ENCODE measurements at places on chromosomes 2 and 18.
A peak's percentile ranks its signal among the peaks of the same experiment; 100 is the strongest.

GRCh38 chr2:190831941-190832340 is 48.7 kb upstream of the GLS start:
- DNase-seq = no peak

DNA sequence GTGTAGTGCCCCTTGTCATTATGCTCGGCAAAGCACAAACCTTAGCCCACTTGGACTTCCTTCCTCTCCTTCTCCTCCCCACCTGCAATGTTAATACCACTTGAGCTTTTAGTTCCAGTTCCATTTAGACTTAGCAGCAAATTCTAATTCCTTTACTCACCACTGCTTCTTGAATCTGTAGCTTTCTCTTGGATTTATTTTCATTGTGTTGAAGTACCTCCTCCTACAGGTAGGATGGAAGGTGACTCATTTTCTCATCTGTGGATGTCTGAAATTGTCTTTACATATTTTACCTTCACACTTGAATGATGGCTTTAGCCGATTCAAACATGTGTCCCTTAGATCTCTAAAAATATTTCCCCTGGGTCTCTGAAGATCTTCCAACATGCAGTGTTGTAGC is 32.8 kb upstream of the BIN1 start:
- DNase-seq = no peak

GRCh38 chr2:215414674-215415073 is 21.2 kb downstream of the FN1 start:
- no peak for DNase-seq

DNA sequence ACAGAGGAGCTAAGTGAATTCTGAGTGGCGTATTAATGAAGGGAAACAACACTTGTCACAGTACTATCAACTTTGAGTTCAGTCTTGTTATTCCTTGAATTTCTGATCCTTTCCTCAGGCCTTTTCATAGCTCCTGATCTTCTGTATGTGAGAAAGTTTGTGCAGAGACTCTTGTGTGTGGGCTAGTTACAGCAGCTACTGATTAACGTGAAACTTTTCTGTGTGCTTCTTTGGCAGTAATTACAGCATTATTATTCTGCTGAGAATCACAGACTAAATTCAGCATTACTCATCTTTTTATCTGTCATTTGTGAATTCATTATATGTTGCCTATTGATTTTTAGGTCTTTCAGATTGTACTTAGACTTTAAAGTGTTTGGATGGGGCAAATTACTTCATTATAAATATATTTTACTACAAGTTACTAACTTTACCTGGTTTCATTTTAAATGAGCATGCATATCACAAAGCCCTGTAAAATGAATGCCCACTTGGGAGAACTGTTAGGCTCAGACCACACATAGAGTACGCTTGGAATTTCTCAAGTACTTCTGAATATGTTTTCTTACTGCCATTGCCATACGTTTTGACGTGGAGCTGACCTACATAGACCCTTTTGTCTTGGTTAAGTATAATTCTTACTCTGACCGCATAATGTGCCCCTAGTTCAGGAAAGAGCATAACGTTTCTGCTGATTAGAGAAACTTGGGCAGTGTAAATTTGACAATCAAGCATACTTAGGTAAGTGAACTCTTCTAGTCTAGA is 36.2 kb downstream of the CREB1 start:
- no peak for DNase-seq

DNA sequence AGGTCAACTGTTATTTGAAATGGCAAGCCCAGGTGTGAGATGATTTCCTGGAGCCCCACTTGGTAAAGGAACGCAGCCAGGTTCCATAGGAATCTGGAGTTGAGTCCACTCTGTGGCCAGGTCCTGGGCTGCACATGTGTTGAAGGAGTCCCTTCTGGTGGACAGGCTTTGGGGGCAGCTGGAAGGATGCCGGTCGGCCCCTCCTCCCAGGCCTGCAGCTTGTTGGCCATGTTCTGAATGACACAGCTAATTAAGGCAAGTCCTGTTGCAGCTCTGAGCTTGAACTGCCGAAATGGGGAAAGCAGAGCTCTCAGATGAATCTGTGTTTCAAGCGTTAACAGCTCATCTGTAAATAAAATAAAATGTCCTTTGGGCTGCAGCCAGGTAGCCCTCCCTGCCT is 23.8 kb downstream of the EN1 start:
- no peak for DNase-seq

GRCh38 chr18:48884306-48884705 is 66.5 kb downstream of the SMAD7 start:
- DNase-seq = no peak

DNA sequence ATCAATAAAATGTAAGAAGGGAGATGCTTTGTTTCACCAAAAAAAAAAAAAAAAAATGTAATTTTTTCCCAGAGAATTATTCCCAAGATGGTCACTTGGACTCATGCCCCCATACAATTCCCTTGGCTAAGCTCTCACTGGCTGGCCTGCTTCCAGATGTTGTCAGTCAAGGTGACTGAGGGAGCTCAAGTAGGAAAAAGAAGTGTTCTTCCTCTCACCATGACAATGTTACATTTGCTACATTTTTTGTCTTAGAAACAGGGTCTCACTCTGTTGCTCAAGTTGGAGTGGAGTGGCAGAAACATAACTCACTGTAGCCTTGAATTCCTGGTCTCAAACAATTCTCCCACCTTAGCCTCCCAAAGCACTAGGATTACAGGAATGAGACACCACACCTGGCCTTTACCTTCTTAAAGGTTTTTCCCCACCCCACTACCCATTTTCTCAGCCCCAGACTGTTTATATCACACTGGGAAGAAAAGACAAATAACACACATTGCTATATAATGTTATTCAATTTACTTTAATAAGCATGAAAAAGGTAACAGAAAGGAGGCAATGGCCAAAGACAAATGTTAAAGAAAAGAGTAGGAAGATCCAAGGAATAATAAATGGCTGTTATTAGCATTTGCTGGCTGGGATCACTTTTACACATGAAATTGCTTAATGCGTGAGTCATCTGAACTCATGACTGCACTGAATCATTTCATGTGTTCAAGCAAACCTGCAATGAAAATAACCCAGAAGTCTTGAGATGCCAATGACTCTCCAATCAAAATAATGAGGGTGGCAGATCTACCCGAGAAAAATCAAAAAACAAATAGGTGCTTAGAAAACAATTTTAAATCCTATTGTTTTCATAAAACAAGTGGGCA is 45.2 kb downstream of the ACVR1 start:
- no peak for DNase-seq

GRCh38 chr2:205678541-205679142 is 3.7 kb upstream of the NRP2 start:
- DNase-seq = no peak

GRCh38 chr2:176582990-176583481 is 313.8 kb downstream of the MTX2 start:
- no peak for DNase-seq

GRCh38 chr2:185208261-185208660 is 530.3 kb upstream of the FSIP2 start:
- no peak for DNase-seq

DNA sequence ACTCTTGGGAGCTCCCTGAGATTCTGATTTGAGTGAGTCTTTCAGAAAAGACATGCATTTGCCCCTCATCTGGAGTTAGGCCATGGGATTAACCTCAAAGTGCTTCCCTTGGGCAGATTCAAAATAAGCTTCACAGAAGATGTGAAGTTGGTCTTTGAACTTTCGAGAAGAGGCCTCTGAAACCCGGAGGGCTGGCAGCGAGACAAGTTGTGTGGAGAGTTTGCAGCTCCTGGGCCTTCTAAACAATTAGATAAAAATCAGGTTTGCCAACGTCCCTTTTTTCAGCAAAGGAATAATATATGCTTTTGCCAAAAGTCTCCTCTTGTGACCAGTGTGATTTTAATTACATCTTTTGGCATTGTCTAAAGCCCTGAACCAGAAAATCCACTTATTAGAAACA is 489.7 kb downstream of the SOX11 start:
- no peak for DNase-seq

DNA sequence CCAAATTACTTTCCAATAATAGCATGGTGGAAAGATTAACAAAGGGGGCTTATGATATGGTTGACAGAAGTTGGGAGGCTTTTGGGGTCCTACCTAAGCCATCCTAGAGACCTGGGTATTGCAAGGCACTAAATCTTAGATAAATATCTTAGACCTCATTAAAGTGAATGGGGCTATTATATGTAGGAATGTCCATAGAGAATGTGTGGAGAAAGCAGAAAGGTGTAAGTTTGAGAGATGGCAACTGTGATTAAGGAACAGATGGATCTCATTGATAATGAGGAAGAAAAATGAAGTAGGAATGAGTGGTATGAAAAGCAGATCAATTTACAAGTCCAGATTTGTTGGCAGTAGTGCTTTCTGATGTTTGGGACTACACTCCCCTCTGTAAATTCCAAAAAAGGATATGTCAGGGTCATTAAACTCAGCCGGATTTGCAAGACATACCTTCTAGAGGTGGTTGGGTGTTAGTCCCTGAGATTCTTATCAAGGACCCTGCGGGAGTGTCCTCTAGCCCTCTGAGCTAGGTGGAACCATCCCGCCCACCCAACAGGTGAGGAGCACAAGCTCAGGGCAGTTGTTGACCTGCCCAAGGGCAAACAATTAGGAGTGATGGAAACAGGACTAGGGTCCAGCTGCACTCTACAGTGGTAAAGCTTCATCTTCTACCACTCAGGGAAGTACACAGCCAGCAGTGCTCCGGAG is 12.1 kb downstream of the TCF7L1 start:
- DNase-seq = no peak

DNA sequence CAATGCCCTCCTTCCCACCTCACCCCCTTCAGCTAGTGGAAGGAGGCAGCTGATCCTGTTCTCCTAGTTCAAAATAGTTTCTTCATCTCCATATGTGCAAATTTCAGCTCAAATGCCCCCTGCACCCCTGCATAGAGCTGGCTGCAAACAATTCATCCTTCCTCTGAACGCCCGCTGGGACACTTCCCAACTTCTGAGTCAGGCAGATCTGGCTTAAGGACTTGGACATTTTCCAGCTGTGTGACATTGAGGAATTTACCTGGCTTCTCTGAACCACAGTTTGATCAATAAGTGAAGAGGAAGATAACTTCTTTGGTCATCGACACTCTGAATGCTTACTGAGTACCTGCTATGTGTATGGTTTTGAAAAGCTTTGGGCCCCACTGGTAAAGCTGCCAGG is 23.5 kb downstream of the PTGR3 start:
- DNase-seq = no peak

GRCh38 chr2:73931531-73932500 is 5.1 kb downstream of the DGUOK start:
- DNase-seq = peak; percentile 38

- no peak for DNase-seq
Measured at GRCh38 chr2:41711736-41712135, 336.1 kb upstream of the PKDCC start.

GRCh38 chr18:75016025-75016717 is 192.8 kb downstream of the PTGR3 start:
- DNase-seq = no peak

GRCh38 chr18:50662775-50663383 is 103.0 kb downstream of the MAPK4 start:
- DNase-seq = no peak

DNA sequence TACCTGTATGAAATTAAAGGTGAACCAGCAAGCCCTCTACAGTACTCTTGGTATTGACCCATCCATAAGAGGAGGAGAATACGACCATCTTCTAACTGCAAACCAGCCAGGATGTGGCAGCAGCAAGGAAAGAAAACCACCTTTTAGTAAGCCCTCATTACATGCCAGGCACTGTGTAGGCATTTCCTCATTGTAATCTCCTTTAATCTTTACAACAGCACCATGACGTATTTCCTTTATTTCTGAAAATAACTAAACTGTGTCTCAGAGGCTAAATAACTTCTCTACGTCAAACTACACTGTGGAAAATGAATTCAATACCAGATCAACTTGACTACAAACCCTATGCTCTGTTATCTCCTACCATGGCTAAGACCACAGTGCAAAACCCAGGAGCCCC is 18.2 kb downstream of the WDR35 start:
- DNase-seq = no peak

DNA sequence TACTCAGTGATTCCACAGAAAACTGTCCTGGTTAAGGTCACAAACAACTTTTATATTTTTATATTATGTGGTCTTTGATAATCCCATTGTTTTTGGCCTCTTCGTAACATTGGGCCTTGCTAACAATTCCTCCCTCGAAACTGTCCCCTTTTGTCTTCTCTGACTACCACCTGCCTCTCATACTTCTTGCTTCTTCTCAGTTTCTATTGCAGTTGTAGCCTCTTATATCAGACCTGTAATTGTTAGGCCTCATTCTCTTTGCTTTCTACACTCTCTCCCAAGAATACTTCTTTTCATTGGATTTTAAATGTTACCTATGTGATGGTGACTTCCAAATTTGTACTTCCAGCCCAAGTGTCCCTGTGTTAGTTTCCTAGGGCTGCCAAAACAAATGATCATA is 44.7 kb downstream of the MC4R start:
- DNase-seq = no peak

GRCh38 chr2:20446255-20446916 is 488 bp upstream of the RHOB start:
- no peak for DNase-seq

DNA sequence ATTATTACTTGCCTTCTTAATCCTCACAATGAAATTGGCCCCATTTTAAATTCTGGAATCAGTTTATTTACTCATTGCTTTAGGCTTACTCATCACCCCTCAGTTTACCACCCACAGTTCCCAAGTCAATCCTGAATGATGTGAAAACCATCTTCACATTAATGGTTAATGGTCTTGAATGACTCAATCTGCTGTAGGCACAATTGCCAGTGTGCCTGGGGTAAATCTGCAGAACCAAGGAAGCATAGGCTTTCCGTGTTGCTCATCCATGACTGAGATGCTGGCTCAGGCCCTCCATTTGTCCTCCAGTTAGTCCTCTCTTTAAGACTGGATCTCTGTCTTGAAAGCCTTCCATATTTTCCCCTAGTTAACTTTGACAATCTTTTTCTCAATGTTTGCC is 164.5 kb downstream of the PMAIP1 start:
- DNase-seq = no peak

DNA sequence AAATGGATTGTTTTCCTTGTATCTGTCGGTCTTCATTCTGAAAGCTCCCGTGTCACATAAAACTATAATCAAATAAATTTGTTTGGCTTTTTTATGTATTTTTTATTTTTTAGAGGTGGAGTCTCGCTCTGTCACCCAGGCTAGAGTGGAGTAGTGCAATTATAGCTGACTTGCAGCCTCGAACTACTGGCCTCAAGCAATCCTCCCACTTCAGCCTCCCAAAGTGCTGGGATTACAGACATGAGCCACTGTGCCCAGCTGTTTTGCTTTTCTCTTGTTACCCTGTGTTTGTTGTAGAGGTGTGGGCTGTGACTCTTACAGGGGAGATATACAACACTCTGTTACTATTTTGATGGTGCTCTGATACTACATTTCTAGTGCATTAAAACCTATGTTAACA is 2.2 kb downstream of the GALM start:
- no peak for DNase-seq

All from activated CD4-positive, alpha-beta T cell treated with anti-CD3 and anti-CD28 coated beads, Interleukin-2, amount 50 U/mL, for 4 hours (primary cell).